Ureter (tissue), 1 donor: ENCODE measurements at places on chromosomes 6 and 20. TPM values are rescaled to one million over a fixed set of nuclear protein-coding genes. Genes with fewer than 3 reads are reported as not detected.

BTN1A1 gene
- not detected for total RNA-seq

TSBP1 gene
- not detected for total RNA-seq

TUBB2B gene
- total RNA-seq = 2.8 TPM

SLA2 gene
- total RNA-seq = 1.5 TPM

SSTR4 gene
- not detected for total RNA-seq

MYLK4 gene
- total RNA-seq = 1.3 TPM

PRSS35 gene
- 0.44 TPM for total RNA-seq

HMGCLL1 gene
- total RNA-seq = 0.57 TPM

BRD2 gene
- total RNA-seq = 205 TPM

SLC17A2 gene
- total RNA-seq = not detected

OSTM1 gene
- 40.3 TPM for total RNA-seq

MATN4 gene
- total RNA-seq = not detected

XKR7 gene
- total RNA-seq = 0.05 TPM

BPIFB2 gene
- not detected for total RNA-seq

PDE7B gene
- 18.4 TPM for total RNA-seq

MPIG6B gene
- 0.26 TPM for total RNA-seq

LCA5 gene
- 5.8 TPM for total RNA-seq

GRIK2 gene
- total RNA-seq = 1.8 TPM

CGA gene
- not detected for total RNA-seq

TEAD3 gene
- total RNA-seq = 60.3 TPM

USP49 gene
- 6.0 TPM for total RNA-seq

CLDN20 gene
- total RNA-seq = not detected

CRISP2 gene
- 0.60 TPM for total RNA-seq

KCNS1 gene
- 0.86 TPM for total RNA-seq

DHX16 gene
- total RNA-seq = 31.5 TPM

SCRT2 gene
- not detected for total RNA-seq

HAO1 gene
- total RNA-seq = not detected

PRRT1 gene
- total RNA-seq = 2.8 TPM

BCAS1 gene
- total RNA-seq = 67.2 TPM

LY6G5C gene
- 3.0 TPM for total RNA-seq
